ENCODE measurements at places on chromosomes 7 and 10. TPM values are rescaled to one million over a fixed set of nuclear protein-coding genes. Genes with fewer than 3 reads are reported as not detected.

DNA sequence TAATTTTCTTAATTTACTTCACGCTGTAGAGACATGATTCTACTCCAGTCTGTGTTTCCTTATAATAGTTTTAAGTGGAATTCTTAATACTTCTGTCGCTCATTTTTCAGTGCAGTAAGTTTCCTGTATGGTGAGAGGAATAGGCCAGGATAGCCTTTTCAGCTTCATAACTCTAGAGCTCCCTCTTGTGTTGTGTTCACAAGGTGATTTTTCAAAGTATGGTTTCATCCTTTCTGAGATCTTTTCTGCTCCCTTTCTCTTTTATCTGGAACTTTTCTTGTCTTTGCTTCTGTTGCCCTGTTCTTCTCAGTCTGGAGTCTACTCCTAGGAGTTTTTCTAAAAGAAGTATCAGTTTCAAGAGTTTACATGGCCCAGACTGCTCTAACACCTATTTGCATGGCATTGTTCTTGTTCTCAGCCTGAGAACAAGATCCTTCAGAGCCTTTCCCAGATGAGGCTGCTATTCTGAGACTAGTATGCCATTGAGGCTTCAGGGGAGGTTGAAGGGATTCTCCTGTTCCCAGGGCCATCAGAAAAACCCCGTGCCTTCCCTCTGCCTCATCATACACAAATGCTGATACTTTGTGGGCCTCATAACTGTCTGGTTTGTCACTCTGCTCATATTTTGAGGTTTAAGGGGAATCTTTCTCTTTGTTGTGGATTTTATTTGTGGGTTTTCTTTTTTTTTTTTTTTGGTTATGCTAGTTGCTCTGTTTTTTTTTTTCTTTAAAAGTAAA, 21.8 kb downstream of the NET1 start:
- peak overlapping the region; percentile 49 for H3K27ac ChIP-seq
- no peak for DNase-seq
- peaks cover 17% of the 10 kb centered on the region for H3K4me1 ChIP-seq

Gene LIPK
- total RNA-seq, result not detected

Gene NUTM2B
- 0.54 TPM for total RNA-seq

Gene SLC26A4
- total RNA-seq, result 7.2 TPM

GRCh38 chr7:33423646-33424020, 294.3 kb downstream of the BBS9 start:
- H3K4me1 ChIP-seq, result no peaks in the 10 kb centered on the region
- no peaks in the 10 kb centered on the region for H3K27me3 ChIP-seq
- DNase-seq, result no peak
- H3K4me3 ChIP-seq, result no peak overlapping the region

Gene ZNF727
- 0.12 TPM for total RNA-seq

GRCh38 chr7:4824120-4824775, 37.6 kb downstream of the PAPOLB start:
- H3K27ac ChIP-seq, result no peak overlapping the region
- H3K36me3 ChIP-seq, result no peaks in the 10 kb centered on the region
- H3K4me3 ChIP-seq, result no peak overlapping the region
- H3K4me1 ChIP-seq, result no peaks in the 10 kb centered on the region
- H3K27me3 ChIP-seq, result no peaks in the 10 kb centered on the region

DNA sequence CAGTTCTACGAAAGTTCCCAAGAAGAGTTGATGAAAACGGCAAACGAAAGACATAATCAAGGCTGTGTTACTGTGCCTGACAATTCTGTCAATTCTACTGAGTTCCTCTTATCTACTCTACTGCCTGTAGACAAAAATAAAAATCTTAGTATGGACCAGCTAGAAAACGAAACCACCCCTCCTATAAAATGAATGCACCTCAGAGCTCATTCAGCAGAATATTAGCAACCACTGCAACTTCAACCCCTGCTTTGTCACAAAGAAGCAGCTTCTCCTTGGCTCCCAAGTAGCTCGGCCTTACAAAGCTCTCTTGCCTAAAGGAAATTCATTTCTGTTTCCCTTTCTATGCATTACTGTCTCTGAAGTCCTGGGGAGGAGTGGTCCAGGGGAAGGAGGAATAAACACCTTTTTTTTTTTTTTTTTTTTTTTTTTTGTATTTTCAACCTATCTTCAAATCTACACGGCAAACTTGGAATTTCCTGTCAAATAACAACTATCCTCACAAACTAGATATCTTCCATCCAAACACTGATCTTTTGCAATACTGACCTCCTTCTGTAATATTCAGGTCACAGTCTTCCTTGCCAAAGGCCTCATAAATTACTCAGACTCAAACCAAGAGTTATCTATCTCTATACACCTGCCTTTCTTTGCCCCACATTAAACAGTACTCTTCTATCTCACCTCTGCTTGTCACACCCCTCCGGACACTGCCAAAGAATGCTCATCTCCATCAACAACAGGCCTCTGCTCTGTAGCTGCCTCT, 74.3 kb downstream of the GLI3 start:
- no peak for DNase-seq
- H3K4me3 ChIP-seq, result no peak overlapping the region
- H3K36me3 ChIP-seq, result no peaks in the 10 kb centered on the region
- H3K27ac ChIP-seq, result no peak overlapping the region

- no peaks in the 10 kb centered on the region for H3K27me3 ChIP-seq
- no peak for DNase-seq
- H3K36me3 ChIP-seq, result no peaks in the 10 kb centered on the region
- no peak overlapping the region for H3K4me3 ChIP-seq
- no peaks in the 10 kb centered on the region for H3K4me1 ChIP-seq
Observed at GRCh38 chr7:70994176-70994575, 137.8 kb upstream of the GALNT17 start.

Gene SYT15B
- 0.15 TPM for total RNA-seq

Gene TMEM140
- total RNA-seq, result 4.5 TPM
